ENCODE measurements at places on chromosomes 5 and 9.
A peak's percentile ranks its signal among the peaks of the same experiment; 100 is the strongest.

- DNase-seq = no peak
Measured at GRCh38 chr5:79170661-79171060, 59.1 kb downstream of the BHMT start.

DNA sequence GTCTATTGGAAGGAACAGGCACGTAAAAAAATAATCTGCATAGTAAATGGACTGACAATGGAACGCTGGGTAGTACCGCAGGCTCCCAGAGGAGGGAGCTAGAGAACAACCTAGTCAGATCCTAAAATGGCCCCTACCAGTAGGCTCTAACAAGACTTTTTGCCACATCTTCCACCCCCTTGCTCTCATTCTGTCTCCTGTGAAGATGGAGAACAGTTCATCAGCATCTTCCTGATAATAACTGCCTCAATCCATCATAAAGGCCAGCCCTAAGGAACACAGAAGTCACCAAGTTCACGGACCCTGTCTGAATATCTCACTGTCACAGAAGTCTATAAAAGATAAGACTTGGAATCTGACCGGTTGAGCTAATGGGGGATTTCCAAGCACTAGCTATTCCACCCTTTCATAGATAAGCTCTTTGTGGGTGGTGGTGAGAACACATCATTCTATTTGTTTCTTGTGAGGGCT is 133.4 kb downstream of the SLC1A3 start:
- DNase-seq = peak; percentile 85

GRCh38 chr5:10124287-10124686 is 125.4 kb downstream of the ATPSCKMT start:
- DNase-seq = no peak

- no peak for DNase-seq
Measured at GRCh38 chr5:39187831-39188731, 31.3 kb downstream of the FYB1 start.

GRCh38 chr9:102974530-102974929 is 20.6 kb upstream of the CYLC2 start:
- DNase-seq = no peak

DNA sequence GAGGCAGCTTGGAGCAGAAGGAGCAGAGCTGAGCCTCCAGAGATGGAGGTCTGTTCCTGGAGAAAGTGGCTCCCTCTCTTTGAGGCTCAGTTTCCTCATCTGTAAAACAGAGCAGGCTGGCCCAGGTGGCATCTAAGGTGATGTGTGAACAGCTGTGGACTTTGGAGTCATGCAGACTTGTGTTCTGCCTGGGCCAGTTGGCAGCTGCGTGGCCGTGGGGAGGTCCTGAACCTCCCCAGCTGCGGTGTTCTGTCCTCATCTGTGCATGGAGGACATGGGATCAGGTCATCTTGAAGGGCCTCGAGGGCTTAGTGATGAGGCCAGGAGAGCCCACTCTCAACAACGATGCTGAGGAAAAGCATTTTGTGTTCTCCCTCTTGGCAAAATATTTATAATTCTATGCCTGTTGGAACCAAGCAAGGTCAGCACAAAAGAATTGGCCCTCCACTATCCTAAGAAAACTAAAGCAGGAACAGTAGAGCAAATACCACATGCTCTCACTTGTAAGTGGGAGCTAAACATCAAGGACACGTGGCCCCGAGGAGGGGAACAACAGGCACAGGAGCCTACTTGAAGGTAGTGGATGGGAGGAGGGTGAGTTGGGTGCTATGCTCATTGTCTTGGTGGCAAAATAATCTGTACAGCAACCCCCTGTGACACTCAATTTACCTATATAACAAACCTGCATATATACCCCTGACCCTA is 63.2 kb upstream of the COL15A1 start:
- DNase-seq = no peak

- no peak for DNase-seq
Measured at GRCh38 chr9:94720846-94721549, 5.5 kb upstream of the AOPEP start.

- DNase-seq = no peak
Measured at GRCh38 chr9:108445431-108446071, 410.2 kb downstream of the ACTL7B start.

GRCh38 chr9:13053504-13053903 is 226.0 kb downstream of the MPDZ start:
- DNase-seq = no peak

DNA sequence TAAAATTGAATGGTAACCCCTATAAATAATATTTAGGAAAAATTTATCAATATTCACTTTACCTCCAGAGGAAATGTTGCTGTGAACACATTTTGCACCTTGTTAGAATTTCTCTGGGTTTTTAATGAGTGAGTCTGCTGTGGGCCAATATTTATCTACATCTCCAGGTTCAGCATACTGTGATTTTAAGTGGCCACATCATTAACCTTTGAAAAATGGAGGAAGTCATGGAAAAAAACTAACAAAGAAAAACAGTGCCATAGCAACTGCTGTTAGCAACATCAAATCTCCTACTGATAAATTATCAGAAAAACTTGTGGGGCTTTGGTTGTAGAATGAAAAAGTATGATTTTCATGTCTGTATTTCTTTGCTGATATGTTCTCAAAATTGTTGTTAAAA is 55.0 kb downstream of the CD180 start:
- DNase-seq = no peak

DNA sequence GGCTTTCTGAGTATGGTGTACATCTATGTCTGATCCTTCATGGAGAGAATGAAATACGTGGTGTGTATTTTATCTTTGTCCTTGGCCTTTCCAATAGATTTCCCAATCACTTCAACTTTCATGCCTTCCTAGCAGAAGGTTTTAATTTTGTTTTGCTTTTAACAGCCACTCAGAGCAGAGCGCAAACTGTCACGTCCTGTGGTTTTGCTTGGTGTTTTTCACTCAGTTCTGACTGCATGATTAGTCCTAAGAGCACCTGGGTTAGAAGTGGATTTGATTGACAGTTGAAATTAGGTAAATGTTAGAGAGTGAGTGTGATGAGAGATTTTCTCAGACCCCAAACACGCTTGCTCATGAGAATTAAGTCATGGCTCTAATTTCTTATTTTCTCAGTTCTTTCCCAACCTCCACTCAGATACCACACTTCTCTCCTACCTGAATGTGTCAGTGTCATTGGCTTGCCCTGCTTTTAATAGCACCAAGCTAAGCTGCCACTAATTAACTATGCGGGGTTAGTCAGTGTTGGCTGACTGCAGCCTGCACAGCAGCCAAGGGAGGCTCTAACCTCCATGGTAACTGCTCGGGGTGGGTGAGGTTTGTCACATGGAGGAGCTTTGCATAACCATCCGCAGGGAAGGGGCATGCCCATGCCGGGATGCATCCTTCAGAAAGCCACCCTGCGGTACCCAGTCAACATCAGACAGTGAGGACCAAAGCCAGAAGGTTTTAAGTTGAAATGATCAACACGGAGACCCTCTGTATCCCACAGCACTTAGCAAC is 173.4 kb downstream of the NR3C1 start:
- peak; percentile 41 for DNase-seq

DNA sequence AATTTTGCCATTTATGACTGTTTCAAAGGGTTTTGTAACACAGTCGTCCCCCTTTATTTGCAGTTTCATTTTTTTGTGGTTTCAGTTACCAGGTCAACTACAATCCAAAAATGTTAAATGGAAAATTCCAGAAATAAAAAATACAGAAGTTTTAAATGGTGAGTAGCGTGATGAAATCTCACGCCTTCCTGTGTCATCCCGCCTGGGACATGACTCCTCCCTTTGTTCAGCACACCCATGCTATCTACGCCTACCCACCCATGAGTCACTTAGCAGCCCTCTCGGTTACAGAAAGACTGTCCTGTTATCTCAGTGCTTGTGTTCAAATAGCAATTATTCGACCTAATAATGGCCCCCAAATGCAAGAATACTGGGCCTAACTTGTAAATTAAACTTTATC is 765.3 kb upstream of the ADAMTS16 start:
- DNase-seq = no peak

- no peak for DNase-seq
Measured at GRCh38 chr9:2970864-2971263, 127.0 kb upstream of the PUM3 start.

DNA sequence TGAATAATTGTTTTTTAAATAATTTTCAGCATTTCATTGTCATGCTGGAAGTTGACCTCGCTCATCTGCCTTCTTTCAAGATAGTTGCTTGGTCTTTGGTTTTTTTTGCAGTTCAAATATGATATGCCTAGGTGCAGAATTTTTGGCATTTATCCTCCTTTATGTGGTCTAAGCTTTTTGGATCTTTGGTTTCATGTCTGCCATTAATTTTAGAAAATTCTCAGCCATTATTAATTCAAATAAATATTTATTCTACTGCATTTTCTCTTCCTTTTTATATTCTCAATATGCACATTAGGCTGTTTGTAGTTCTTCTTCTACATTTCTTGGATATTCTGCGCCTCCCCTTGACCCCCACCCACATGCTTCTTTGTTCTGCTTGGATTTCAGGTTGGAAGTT is 63.6 kb downstream of the PHF2 start:
- DNase-seq = no peak

DNA sequence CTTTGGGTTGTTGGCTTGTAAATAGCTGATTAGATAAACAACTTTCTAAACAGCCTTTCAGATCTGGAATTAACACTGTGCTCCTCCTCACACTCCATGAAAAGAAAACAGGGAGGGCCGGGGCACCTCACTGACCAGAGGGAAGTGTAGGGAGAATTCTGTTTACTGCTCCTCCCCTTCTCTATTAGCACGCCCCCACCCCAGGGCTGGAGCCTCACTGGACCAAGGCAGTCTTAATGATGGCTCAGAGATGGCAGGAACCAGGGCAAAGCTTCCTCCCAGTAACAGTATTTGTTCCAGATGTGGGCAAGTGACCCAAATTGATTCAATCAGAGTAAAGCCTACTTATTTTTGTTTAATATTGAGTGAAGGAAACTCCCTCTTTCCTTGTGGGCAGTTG is 256.6 kb downstream of the MSX2 start:
- DNase-seq = no peak
